Sciatic nerve (tissue), 2 donors: ENCODE measurements at places on chromosomes 11 and 22. TPM values are rescaled to one million over a fixed set of nuclear protein-coding genes. Genes with fewer than 3 reads are reported as not detected.
A peak's percentile ranks its signal among the peaks of the same experiment; 100 is the strongest.

SCGB2A2 gene
- total RNA-seq: not detected

GRCh38 chr11:66745356-66746235, 16.6 kb upstream of the SPTBN2 start:
- no peak for DNase-seq

DNA sequence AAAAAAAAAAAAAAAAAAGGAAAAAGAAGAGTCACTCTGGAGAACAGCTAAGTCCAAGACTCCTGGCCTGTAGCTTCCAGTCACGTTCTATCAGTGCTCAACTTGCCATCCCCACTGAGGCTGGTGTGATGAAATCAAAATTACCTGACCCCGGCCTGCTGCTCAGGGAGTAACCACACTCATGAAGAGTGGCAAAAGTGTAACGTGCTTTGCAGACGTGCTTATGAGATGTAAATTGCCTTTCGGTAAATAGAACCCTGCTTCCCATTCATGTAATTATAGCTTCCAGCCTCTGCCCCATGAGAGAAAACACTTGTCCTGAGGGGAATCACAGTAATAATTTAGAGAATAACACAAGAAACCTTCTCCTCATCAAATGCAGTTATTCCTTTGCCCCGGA, 28.2 kb upstream of the CHKA start:
- no peak for DNase-seq

DNA sequence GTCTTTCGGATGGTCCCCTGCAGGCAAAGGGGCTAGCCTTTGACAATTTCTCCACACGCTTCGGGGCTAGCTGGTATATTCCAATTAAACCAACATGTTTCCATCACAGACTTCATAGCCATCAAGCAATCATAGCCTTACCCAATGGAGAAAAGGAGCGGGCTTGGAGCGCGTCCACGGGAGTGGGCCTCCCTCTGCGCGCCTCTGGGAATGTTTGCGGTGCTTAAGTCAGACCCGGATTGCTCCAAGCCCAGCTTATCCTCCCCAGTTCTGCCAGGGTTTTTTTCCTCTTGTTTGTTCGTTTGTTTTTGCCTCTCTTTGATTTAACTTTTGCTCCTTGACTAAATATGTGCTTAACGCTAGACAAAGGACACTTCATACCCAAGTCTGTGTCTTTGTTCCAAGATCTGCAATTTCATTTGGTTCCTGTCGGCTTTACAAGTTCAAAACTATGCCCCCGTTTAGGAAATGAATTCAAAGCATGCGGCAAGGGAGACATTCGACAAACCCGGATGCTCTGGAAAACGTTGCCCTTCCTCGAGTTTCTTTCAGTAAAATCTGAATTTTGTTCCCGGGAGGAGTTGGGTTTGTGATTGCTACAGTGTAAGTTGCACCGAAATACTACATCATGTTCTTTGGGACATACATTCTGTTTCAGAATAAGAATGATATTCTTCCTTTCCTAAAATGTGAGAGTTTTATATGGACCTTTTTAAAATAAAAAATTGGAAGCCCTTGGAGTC, 1.0 kb upstream of the GLB1L2 start:
- no peak for DNase-seq

- no peak for DNase-seq
These were observed 1.0 kb downstream of the POLA2 start for GRCh38 chr11:65262776-65263175.

DNA sequence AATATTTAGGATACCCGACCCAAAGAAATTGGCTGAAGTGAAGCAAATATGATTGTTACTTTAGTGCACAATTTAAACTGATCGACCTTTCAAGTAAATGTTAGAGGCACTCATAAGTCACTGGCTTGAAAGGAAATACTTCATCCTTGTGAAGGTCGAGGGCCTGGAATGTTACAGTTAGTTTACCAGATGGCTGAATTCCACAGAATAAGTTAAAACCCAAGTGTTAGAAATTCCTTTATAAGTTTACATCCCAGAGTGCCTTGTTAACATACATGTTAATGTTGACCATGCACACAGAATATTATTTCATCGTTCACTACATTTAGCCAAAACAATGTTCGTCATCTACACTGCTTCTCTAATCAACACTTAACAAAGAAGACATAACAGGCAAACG, 235.5 kb upstream of the ANO3 start:
- no peak for DNase-seq

DNA sequence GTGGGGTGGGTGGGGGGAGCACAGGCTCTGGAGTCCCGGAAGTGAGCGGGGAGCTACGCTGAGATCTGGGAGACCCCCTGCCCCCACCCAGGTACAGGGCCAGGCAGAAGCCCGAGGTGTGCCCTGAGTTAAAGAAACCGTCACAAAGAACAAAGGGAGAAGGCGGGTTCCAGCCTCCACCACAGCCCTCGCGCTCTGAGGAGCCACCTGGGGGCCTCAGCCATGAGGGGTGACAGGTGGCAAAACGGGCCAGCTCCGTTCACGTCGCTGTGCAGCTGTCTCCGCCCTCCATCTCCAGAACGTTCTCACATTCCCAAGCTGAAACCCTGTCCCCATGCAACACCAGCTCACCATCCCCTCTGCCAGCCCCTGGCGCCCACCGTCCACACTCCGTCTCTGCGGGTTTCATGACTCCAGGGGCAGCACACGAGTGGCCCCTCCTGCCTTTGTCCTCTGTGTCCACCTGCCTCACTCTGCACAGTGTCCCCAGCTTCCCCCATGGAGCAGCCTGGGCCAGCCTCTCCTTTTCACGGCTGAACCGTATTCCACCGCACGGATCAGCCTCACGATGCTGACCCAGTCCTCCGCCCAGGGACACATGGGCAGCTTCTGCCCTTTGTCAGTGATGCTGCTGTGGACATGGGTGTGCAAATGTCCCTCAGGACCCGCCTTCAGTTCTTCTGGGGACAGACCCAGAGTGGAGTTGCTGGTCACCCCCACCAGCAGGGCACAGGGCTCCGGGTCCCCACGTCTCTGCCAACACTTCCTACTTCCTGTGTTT, 1.7 kb upstream of the MUC5B start:
- DNase-seq: peak; percentile 48

DNA sequence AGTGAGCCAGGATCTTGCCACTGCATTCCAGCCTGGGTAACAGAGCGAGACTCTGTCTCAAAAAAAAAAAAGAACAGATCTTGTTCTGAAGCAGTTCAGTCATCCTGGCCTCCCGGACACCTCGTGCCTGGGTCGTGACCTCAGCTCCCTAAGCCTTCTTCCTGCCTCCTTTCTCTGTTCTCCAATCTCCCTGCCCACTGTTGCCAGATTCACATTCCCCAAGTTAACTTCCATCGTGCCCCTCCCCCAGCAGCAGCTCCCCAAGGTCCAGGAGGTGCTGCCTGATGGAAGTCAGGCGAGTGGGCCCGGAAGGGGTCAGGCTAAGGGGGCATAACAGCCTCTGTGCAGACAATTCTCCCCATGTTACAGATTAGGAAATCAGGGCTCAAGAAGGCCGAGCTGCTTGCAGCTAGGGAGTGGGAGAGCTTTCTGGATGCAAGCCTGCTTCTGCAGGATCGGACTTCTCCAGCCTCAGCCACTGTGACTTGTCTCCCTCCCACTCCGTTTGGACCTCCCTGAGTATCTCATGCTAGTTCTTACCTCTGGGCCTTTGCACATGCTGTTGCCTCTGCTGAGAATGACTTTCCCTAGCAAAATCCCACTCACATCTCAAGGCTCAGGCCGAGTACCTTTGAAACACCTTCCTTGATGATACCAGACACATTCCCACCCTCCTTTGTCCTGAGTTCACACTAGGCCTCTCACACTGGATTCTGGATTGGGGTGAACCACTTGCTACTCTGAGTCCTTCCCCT, 14.3 kb upstream of the TMEM184B start:
- no peak for DNase-seq

DNA sequence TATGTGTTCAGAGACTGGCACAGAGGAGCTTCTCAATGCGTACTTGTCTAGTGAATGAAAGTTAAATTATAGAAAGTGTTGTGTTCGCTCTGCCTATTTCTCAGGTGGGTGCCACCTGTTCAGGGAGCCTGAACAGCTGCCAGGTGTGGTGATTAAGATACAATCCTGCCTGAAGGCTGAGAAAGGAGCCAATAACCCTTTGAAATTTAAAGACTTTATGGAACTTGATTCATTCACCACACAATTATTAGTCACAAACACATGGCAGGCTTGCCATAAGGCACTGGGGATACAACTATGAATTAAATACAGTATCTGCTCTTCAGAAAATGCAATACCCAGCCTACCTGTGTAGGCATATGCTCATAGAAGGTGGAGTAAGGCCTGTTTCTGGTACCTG, 92.9 kb upstream of the AMOTL1 start:
- DNase-seq: no peak

GRCh38 chr11:16154715-16155396, 201.5 kb downstream of the SOX6 start:
- DNase-seq: no peak

- no peak for DNase-seq
These were observed 9.6 kb downstream of the OR52K1 start for GRCh38 chr11:4491878-4492606.
